ENCODE measurements at places on chromosomes 12 and 14.

GRCh38 chr12:130016986-130017385, 113.2 kb upstream of the TMEM132D start:
- no peak for DNase-seq

- peak; percentile 22 for DNase-seq
Observed at GRCh38 chr12:56839915-56840325, 76.8 kb downstream of the HSD17B6 start.

DNA sequence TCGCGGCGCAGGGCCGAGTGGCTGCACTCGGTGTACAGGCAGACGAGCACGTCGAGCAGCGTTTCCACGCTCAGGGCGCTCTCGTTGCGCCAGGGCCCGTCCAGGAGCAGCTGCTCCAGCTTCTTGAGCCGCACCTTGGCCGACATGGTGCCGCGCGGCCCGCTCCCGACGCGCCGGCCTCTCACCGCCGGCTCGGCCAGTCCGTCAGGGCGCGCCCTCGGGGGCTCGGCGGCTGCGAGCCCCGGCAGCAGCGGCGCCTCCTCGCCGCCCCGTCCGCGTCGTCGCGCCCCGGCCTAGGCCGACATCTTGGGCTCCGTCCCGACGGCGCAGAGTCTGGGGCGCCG, 349 bp downstream of the CDC42BPB start:
- peak; percentile 40 for DNase-seq

DNA sequence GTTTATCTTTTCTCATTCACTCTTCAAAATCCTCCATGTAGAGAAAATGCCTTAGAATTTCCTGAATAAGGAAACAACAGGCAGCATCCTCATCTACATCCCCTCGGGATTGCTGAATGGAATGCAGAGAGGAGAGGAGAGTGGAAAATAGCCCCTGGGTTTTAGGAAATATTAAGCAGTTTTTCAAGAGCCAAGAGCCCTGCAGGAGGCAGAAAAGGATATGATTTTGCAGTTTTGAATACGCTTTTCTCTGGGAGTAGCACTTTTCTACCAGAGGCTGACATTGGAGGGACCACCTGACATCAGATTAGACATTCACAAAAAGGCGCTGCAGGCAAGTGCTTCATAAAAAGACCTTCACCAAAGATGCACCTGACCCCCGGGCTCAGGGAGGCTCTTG, 362.2 kb upstream of the SFSWAP start:
- no peak for DNase-seq

GRCh38 chr12:59651229-59651920, 55.5 kb downstream of the SLC16A7 start:
- DNase-seq, result no peak

- DNase-seq, result no peak
Observed at GRCh38 chr14:104528496-104528895, 51.1 kb upstream of the C14orf180 start.

DNA sequence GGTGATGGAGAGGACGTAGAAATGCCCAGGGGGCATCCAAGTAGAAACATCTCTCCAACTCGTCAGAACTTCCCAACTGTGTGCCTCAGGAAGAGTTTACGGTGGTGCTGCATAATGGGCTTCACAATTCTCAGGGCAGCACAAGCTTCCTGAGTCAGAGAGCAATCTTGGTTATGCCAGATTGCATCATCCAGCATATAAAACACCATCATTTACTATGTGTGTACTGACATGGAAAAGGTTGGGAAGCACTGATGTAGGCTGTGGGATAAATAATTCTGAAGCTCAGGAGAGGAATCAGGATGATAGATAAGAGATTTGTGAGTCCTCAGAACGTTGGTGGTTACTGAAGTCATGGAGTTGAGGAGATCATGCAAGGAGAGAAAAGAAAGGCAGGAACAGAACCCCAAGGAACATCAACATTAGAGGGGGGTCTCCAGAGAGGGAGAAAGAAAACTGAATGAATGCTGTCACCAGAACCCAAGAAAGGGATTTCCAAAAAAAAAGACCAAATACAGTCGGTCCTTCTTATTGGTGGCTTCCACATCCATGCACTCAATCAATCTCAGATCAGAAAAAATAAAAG, 4.7 kb upstream of the NCKAP5L start:
- no peak for DNase-seq

DNA sequence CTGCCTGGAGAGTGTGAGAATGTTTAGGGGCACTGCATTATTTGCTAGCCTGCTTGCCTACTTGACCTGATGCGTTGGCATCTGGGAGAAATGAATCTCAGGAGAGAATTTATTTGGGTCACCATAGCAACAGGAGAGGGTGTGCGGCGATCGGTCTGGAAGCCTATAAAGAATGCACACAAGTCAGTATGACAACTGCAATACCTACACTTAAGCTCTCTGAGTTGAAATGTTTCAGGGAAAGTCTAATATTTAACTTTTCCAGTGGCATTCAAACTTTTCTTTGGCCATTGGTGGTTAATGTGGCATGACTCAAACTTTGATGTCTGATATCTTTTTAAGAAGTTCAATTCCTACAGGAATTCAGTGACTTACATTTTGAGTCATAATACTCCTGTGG, 205.1 kb downstream of the NEDD1 start:
- no peak for DNase-seq

DNA sequence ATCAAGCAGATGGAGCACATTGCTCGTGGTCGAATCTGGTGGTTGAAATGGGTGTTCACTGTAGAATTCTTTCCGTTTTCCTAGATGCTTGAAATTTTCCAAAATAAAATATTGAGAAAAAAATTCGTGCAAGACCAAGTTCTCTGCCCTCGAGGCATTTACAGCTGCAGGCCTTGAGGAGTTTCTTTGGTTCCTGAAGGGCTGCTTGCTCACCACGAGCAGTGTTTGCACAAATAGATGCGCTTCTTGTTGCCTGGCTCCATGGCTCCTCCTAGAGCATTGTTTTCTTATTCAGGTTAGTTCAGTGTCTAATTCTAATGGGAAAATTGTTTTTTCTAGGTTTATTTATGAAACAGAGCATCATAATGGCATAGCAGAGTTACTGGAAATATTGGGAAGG, 74.5 kb upstream of the DYNC1H1 start:
- DNase-seq, result no peak

GRCh38 chr12:129276361-129277060, 423.2 kb downstream of the GLT1D1 start:
- no peak for DNase-seq

DNA sequence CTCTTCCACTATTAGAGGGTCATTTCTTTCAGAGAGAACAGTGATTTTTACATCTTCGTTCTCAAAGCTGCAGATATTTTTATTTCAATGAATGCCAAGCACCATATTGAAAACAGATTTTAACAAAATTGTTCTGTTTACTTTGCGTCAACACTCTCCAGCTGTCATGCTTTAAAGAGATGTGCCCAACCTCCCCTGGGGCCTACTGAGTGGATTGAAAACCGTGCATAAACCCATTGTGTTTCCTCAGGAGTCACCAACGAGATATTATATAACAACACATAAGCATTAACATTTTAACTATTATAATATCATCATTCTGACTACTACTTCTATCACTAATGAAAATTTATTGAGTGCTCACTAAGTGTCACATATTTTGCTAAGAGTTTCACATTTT, 81.6 kb downstream of the MYF5 start:
- no peak for DNase-seq

DNA sequence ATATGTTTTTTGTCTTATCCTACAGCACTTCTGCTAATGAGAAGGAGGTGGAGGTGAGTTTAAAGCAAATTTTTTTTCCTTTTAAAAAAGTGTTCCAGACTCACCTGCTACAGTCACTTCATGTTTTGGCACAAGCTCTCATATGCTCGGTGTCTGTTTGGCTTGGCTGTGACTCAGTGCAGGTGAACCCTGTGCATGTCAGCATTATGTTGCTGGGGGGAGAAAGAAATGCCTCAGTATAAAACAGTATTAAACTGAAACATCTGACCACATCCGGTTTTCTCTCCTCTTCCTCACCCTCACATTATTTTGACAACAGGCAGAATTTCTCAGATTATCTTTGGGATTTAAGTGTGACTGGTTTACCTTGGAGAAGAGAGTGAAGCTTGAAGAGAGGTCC, 105.2 kb downstream of the DNAI7 start:
- no peak for DNase-seq

DNA sequence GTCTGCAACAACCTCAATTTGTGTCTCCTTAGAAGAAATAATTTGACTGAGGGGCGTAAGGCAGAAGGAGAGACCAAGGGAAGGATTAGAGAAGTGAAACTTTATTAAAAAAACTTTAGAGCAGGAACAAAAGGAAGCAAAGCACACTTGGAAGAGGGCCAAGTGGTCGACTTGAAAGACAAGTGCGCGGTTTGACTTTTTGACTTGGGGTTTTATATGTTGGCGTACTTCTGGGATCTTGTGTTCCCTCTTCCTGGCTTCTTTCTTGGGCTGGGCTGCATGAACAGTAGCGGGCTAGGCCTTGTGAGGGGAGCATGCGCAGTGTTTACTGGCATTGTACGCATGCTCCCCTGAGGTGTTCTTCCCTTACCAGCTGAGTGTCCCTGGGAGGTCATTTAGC, 369.3 kb upstream of the DCN start:
- no peak for DNase-seq

DNA sequence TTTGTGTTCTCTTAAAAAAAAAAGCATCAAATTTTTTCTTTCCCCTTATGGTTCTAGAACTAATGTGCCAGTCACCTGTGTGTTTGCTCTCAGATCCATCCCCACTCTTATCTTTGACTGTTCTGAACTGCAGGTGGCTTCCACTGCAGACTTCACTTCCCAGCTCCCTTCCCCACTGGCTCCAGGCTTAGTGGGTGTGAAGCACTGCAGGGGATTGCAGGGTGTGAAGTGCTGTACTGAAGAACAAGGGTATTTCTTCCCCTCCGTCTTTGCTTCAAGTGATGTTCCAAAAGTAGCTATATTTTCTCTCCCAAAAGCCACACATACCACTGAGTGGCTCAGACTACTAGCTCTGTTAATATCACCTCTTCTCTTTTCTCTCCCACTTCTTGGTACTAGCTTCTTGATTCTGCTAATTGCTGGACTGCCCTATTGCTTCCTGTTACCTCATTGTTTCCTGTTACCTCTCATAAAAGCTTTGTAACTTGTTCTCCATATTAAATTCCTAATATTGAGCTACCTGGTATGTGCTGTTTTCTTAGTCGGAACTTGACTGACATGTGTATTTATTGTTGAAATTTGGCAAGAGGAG, 115.4 kb upstream of the PRICKLE1 start:
- no peak for DNase-seq

- DNase-seq, result no peak
Observed at GRCh38 chr14:77990337-77990736, 179.8 kb upstream of the NRXN3 start.

- DNase-seq, result peak; percentile 80
Observed at GRCh38 chr14:103118663-103119404, 4.4 kb upstream of the TNFAIP2 start.

DNA sequence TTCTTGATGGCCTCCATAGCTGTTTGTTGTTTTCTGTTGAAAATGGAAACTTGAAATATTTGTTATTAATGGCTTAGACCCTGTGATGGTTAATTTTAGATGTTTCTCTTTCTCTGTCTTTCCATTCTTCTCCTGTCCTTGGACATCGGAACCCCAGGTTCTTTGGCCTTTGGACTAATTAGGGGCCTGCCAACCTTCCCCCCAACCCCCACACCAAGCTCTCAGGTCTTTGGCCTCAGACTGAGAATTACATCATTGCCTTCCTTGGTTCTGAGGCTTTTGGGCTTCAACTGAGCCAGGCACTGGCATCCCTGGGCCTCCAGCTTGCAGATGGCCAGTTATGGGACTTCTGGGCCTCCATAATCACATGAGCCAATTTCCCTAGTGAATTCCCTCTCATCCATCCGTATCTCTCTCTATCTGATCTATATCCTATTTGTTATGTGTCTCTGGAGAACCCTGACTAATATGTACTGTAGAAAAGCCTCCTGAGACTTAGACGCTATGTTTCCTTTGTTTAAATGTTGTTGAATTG, 71.6 kb downstream of the FGD4 start:
- DNase-seq, result no peak

All from left ventricle myocardium inferior (tissue), 1 donor.